ENCODE measurements at places on chromosomes 3 and 15.
A peak's percentile ranks its signal among the peaks of the same experiment; 100 is the strongest.

DNA sequence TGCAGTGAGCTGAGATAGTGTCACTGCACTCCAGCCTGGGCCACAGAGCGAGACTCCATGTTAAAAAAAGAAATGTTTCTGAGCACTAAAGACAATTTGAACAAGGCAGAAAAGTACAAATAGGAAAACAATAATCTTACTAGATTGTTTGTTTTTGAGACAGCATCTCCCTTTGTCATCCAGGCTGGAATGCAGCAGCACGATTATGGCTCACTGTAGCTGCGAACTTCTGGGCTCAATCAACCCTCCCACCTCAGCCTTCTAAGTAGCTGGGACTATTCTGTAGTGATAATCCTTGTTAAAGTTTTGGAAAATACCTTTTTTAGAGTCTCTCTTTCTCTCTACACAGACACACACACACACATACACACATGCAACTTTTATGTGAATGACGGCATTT lies 107.1 kb downstream of the LPP start:
- no peak for DNase-seq

- DNase-seq, result no peak
These were observed 40.6 kb downstream of the FOXB1 start for GRCh38 chr15:60044636-60045270.

GRCh38 chr3:20846066-20846465 lies 660.1 kb upstream of the SGO1 start:
- DNase-seq, result no peak

DNA sequence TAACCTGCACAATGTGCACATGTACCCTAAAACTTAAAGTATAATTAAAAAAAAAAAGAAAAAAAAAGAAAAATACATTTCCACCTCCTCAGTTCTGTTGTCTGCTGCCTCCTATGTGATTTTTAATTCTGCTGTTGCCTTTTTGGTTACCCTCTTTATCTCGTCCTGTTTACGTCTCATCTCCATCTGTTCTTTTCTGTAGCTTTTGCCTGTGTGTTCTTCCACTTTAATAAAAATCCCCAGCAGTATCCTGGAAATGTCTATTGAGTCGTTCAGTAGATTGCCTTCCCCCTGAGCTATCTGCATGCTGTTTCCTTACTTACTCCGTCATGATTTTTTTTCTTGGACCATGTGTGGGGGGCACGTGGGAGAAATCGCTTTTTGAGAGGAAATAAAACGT lies 302.5 kb downstream of the FEZF2 start:
- no peak for DNase-seq

DNA sequence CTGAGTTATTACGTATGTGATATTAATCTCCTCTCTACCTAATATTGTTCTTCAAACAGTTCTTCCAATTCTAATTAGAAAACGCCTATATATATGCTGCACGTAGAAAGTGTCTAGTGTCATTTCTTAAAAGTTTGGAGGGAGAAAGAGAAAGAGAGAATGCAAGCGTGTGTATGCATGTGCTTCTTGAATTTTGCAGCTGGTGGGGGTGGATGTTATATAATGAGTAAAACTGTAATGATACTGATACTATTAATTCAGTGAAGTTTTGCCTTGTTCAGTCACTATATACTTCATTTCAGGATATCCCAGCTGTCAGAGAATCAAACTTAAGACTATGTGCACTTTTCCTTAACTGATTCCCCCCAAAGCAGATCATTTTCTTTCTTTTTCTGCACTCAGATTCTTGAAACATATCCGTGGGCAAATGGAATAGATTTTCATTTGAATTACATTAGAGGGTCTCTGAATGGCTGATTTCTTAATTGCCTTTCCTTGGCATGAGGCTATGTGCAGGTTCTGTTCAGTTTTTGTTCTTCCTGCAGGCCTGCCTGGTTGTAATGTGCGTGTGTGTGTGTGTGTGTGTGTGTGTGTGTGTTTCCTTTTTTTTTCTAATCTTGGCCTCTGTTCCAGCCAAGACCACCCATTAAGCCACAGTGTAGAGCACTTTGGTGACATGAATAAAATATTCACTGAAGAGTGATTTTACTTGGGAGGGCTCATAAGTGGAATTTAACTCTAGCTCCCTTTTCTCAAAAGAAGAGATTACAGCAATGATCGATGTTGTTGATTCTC lies 617.5 kb downstream of the RBMS3 start:
- DNase-seq, result no peak

DNA sequence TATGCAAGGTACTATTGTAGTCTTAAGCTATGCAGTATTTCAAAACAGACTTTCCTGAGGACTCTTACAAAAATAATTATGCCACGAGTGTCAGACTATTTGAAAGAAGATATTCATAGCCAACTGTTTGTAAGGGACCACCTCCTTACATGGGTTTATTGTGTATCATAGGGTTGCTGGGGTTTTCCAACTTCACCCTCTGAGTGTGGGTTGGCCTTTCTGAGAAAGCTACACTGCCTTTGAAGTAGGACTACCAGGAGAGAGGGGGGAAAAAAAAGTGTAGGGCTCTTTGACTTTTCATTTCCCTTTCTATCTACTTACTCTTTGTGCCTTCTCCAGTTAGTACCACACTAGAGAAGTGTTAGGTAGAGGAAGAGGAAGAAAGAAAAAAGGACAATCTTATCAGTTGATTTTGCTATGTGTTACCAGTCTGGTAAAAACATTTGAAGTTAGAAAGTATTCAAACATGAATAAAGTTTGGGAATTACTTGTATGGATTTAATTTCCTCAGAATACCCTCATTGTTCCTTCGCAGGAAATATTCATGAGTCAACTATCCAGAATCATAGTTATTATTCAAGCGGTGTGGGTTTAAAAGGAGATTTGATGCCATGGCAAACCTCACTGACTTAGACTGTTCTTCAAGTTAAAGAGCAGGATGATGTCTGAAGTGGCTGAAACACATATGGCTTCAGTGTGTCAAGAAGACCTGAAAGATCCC lies 329.3 kb upstream of the THBS1 start:
- DNase-seq, result no peak

DNA sequence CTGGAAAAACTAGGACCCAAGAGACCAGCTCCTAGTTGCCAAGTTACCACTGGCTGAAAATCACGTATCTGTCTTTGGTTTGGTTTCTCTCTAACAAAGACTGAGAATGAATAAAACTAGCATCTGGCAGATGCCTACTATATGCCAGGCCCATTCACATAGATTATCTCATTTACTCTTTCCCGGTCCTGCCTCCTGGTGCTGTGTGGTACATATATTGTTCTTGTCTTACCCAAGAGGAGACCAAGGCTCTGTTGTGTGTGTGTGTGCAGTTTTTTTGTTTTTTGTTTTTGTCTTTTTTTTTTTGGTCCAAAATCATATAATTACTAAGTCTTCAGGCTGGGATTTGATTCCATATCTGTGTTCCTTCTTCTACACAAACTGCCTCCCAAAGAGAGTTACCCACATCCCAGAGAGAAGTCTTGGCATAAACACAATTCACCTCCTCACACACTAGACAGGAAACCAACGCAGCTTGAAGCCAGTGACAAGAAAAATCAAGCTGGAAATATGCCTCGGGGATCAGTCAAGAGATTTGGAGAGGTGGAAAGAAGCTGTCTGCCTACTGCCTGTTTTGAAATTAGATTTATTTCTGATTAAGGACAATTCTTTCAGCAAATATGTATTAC lies 891 bp downstream of the AHSG start:
- no peak for DNase-seq

DNA sequence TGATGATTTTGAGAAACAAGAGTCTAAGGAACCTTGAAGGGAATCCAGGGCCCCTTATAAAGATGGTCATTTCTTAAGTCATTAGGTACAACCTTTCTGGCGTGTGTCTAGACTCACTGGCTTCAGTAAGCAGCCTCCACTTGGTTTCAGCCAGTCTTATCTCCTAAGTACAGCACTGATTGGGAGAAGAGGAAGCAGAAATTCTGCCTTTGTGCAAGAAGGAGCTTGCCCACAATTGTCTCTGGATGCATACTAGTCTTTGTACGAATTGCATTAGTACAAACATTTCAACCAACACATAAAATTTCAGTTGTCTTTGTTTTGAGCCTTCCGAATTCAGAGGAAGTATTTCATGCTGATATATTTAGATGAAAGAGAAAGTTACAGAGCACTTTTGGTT lies 139.4 kb downstream of the SLCO3A1 start:
- no peak for DNase-seq

- DNase-seq, result peak; percentile 91
These were observed 293.7 kb downstream of the ARPP21 start for GRCh38 chr3:35932995-35933394.

- DNase-seq, result no peak
These were observed 44.9 kb downstream of the CHDH start for GRCh38 chr3:53801319-53801718.

DNA sequence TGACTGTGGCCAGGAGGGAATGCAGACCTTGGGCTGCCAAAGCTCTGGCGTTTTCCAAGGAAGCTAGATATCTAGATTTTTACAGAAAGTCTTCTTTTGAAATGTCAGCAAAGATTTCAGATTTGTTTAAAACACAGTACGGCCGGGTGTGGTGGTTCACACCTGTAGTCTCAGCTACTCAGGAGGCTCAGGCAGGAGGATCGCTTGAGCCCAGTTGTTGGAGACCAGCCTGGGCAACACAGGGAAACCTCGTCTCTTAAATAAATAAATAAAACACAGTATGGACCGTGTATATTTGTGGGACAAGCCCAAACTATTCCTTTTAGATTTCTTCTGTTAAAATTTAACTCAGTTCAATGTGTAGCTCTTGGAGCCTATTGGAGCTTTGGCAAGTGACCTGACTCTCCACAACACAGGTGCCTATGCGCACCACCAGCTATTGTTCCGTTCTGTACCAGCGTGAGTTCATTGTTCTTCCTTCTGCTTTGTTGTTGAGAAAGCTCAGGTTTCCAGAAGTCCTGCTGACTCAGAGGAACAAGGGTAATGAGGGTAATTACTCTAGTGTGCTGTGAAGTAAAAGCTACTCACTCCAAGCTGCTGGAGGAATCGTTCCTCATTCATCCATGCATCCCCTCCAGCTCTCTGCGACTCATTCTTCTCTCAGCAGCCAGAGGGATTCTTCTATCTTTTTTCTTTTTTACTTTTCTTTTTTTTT lies 73.1 kb upstream of the SLC6A6 start:
- no peak for DNase-seq

GRCh38 chr3:44511238-44511566 lies 33.7 kb upstream of the ZNF445 start:
- DNase-seq, result no peak

- DNase-seq, result no peak
These were observed 11.0 kb upstream of the MUSTN1 start for GRCh38 chr3:52845691-52846431.

DNA sequence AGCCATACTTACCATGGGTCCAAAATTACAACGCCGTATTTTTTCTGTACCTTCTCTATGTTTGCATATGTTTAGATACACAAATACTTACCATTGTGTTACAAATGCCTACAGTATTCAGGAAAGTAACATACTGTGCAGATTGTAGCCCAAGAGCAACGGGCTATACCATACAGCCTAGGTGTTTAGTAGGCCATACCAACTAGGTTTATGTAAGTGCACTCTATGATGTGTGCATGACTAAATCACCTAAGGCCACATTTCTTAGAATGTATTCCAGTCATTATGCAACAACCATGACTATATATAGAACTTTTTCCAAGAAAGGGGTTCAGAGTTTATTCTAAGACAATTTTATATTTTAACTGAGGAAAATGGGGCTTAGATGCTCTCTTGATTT lies 411.7 kb downstream of the MAGI1 start:
- DNase-seq, result no peak

- DNase-seq, result no peak
These were observed 492.2 kb downstream of the AGBL1 start for GRCh38 chr15:86571873-86572272.

GRCh38 chr3:12420393-12420792 lies 63.9 kb upstream of the TSEN2 start:
- no peak for DNase-seq

DNA sequence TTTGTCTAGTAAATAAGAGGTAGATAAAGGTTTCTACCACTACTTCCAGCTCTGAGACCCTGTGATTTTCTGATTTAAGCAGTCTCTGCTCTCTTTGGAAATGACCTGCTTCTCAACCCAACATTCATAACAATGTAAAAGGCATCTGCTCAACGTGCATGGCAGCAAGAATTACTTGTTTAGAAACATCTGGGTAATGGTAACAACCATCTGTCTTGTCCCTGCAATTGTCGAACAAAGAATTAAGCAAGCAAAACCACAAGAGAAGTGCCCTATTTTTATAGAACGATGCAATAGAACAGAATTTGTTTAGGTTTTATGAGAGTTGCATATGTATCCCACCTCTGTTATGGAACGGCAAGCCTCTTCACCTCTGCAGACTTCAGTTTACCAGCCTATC lies 7.1 kb upstream of the FSIP1 start:
- DNase-seq, result no peak
